ENCODE measurements at places on chromosomes 2 and 18. TPM values are rescaled to one million over a fixed set of nuclear protein-coding genes. Genes with fewer than 3 reads are reported as not detected.

The ADCYAP1 gene
- 0.12 TPM for total RNA-seq

The TMEM198 gene
- 0.29 TPM for total RNA-seq

The COL4A4 gene
- under 0.01 TPM for total RNA-seq

The GALNT5 gene
- total RNA-seq = 0.48 TPM

The SPC25 gene
- total RNA-seq = 1.6 TPM

The CD207 gene
- total RNA-seq = not detected

The SEPTIN10 gene
- 87.3 TPM for total RNA-seq

The FOXD4L1 gene
- total RNA-seq = not detected

The CNTNAP5 gene
- not detected for total RNA-seq

The SCN7A gene
- not detected for total RNA-seq

The SERPINB5 gene
- total RNA-seq = not detected

The MC2R gene
- total RNA-seq = not detected

The REG3G gene
- not detected for total RNA-seq

The LINC00305 gene
- total RNA-seq = 2.6 TPM

The IL36RN gene
- not detected for total RNA-seq

The ALPI gene
- not detected for total RNA-seq

The EFEMP1 gene
- total RNA-seq = 1,158 TPM

The LYG1 gene
- total RNA-seq = 1.2 TPM

The ACVR1C gene
- 0.06 TPM for total RNA-seq

The NEU2 gene
- not detected for total RNA-seq

The DSC2 gene
- 0.64 TPM for total RNA-seq

The SNORC gene
- 0.39 TPM for total RNA-seq

The SERPINB12 gene
- not detected for total RNA-seq

The ZNF236 gene
- total RNA-seq = 8.8 TPM

The REEP1 gene
- 0.06 TPM for total RNA-seq

The IL1RL2 gene
- not detected for total RNA-seq

The BBS5 gene
- total RNA-seq = 5.5 TPM

The COL4A3 gene
- total RNA-seq = not detected

The GAL3ST2 gene
- total RNA-seq = not detected

The FBXO48 gene
- total RNA-seq = 0.19 TPM

The SIX3 gene
- total RNA-seq = not detected

The EML6 gene
- 0.41 TPM for total RNA-seq

The PDE11A gene
- not detected for total RNA-seq

The ITM2C gene
- 47.2 TPM for total RNA-seq

The PIEZO2 gene
- total RNA-seq = 100.0 TPM

The EVA1A gene
- total RNA-seq = 114 TPM

The PJVK gene
- total RNA-seq = 0.15 TPM

The RPRM gene
- not detected for total RNA-seq

The RSAD2 gene
- total RNA-seq = 0.44 TPM

Data from glomerular endothelial cell (primary cell).